AG08395 (cell line): ENCODE measurements at places on chromosomes 5 and 9.
A peak's percentile ranks its signal among the peaks of the same experiment; 100 is the strongest.

- DNase-seq, result no peak
Observed at GRCh38 chr9:127494304-127494702, 43.0 kb downstream of the LRSAM1 start.

DNA sequence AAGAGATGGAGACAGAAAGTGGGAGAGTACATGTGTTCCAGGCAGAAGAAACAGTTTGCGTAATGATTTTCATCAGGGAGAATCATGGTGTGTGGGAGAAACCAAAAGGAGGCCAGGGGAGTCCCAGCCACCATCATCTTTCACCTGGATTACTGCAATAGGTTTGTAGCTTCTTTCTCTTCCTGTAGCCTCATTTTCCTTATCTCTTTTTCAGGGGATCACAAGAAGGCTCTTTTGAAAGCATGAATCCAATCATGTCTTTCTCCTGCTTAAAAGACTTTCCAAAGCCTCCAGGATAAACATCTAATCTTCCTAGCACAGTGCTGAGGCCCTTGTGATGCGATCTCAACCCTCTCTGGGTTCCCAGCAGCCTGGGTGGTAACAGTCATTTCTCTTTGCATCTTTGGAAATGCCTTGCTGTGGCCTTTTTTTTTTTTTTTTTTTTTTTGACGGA lies 10.3 kb upstream of the GPBP1 start:
- DNase-seq, result no peak

DNA sequence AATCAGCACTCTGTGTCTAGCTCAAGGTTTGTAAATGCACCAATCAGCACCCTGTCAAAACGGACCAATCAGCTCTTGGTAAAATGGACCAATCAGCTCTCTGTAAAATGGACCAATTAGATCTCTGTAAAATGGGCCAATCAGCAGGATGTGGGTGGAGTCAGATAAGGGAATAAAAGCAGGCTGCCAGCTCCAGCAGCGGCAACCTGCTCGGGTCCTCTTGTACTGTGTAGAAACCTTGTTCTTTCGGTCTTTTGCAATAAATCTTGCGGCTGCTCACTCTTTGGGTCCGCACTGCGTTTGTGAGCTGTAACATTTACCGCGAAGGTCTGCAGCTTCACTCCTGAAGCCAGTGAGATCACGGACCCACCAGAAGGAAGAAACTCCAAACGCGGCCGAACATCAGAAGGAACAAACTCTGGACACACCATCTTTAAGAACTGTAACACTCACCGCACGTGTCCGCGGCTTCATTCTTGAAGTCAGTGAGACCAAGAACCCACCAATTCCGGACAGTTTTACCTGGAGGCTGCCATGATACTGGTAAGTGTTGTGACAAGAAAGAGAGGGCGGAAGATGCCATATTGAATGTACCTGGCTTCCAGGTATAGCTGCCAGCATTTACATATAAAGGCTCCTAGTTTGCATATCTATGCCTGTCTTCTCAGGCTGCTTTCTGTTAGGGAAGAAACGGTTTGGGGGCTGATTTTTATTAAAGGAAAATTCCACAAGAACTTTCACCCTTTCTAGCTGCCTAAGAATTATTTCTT lies 758.5 kb upstream of the CTNND2 start:
- no peak for DNase-seq

GRCh38 chr5:113652161-113652560 lies 138.7 kb downstream of the YTHDC2 start:
- DNase-seq, result no peak

- DNase-seq, result no peak
Observed at GRCh38 chr5:139828207-139828895, 32.7 kb downstream of the PSD2 start.

DNA sequence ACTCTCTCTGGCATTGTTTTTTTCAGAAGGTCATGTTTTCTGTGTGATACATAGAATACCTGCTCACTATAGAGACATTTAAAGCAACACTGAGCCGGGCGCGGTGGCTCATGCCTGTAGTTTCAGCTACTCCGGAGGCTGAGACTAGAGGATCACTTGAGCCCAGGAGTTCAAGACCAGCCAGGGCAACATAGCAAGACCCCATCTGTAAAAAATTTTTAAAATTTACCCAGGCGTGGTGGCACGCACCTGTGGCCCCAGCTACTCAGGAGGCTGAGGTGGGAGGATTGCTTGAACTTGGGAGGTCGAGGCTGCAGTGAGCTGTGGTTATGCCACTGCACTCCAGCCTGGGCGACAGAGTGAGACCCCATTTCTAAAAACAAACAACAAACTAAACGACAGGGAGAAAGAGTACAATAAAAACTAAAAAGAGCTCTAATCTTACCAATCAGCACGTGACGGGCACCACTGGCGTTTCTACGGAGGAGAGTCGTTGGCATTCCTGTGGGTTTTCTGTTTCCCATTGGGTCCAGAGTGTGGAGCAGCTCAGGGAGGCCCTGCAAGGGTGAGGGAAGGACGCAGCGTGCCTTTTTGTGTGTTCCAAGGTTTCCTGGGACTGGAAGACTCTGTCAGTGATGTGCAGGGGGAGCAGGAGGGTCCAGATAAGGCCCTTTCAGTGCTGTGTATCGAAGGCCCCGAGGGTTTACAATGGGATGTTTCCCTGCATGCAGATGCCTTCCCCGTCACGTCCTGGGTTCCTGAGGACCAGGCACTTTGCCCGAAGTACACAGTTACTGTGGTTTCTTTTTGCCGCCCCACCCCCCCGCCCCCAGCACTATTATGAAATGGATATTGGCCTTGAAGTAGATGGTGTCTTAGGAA lies 7.2 kb upstream of the RNU6ATAC start:
- peak; percentile 78 for DNase-seq

- no peak for DNase-seq
Observed at GRCh38 chr9:130480673-130481072, 35.9 kb downstream of the ASS1 start.

DNA sequence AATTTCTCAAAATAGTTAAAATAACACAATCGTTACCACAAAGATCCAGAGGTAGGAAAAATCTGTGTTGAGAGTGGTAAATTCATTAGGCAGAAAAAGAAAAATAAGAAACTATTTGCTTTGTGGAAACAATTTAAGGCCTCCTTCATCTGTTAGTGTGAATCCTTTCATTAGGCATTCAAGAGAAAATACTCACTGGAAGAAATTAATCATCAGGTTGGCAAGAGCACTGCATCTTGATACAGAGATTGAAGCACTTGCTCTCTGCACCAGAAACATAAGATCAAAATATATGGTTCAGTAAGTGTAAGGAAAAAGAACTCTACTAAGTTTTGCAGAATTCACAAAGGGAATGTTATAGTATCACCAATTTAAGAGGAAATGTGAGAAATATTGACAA lies 44.4 kb downstream of the TTC39B start:
- no peak for DNase-seq

GRCh38 chr5:156019130-156019529 lies 307.8 kb upstream of the SGCD start:
- DNase-seq, result no peak

DNA sequence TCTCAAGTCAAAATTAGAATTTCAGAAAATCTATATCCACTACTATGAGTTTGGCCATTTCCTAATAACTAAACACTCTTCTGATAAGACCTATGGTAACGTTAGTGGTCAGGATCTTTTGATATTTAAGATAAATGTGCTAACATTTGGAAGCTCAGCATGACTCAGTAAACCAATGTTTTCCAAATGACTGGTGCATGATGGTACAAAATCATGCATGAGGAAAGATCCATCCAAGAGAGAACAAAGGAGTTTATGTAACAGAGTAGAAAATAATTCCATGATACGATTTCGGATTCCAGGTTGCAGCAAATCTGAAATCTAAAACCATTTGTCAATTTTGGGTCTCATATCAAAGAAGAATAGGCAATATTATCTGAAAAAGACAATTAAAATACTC lies 279.2 kb downstream of the NSG2 start:
- DNase-seq, result no peak

DNA sequence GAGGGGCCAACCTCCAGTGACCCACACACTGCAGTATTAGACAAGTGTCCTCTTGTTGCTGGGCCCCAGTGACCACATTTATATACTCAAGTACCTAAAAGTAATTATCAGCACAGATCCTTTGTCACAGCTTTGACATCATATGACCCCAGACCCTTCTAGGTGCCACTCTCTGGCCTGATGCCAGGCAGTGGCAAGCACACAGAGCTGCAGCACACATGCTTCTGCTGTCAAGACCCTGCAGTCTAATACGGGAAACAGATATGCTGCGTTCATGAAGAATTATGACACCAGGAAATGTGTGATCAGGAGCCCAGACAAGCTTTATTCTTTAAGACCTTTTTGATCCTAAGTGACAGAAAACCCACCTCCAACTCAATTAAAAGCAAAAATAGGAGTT lies 63.8 kb upstream of the AFAP1L1 start:
- DNase-seq, result no peak

DNA sequence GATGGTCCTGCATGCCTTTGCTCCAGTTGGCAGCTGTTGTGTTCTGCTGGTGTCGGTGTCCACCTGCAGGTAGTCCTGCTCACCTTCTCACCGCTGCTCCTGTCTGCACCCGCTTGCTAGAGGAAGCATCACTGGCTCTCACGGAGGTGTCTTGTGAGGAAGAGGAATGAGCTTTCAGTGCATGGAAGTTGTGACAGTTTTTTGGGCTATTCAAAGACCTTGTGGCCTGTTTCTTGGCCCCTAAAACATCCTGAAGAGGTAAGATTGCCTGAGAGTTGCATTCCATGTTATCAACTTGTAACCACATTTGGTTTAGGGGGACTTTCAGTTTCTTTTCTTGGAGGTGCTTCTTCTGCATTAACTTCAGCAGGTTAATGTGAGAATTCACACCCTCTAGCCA lies 85.6 kb downstream of the MACROH2A1 start:
- no peak for DNase-seq
